Naive thymus-derived CD4-positive, alpha-beta T cell (primary cell): ENCODE measurements at places on chromosomes 3 and 15. TPM values are rescaled to one million over a fixed set of nuclear protein-coding genes. Genes with fewer than 3 reads are reported as not detected.

DCUN1D1 gene
- 23.7 TPM for total RNA-seq

GRCh38 chr3:54131890-54132289 is 9.5 kb downstream of the CACNA2D3 start:
- no peaks in the 10 kb centered on the region for H3K27me3 ChIP-seq
- H3K27ac ChIP-seq = no peak overlapping the region
- no peak overlapping the region for H3K4me3 ChIP-seq
- H3K4me1 ChIP-seq = no peaks in the 10 kb centered on the region
- H3K36me3 ChIP-seq = no peaks in the 10 kb centered on the region
- no peak for DNase-seq

KBTBD13 gene
- not detected for total RNA-seq

DNA sequence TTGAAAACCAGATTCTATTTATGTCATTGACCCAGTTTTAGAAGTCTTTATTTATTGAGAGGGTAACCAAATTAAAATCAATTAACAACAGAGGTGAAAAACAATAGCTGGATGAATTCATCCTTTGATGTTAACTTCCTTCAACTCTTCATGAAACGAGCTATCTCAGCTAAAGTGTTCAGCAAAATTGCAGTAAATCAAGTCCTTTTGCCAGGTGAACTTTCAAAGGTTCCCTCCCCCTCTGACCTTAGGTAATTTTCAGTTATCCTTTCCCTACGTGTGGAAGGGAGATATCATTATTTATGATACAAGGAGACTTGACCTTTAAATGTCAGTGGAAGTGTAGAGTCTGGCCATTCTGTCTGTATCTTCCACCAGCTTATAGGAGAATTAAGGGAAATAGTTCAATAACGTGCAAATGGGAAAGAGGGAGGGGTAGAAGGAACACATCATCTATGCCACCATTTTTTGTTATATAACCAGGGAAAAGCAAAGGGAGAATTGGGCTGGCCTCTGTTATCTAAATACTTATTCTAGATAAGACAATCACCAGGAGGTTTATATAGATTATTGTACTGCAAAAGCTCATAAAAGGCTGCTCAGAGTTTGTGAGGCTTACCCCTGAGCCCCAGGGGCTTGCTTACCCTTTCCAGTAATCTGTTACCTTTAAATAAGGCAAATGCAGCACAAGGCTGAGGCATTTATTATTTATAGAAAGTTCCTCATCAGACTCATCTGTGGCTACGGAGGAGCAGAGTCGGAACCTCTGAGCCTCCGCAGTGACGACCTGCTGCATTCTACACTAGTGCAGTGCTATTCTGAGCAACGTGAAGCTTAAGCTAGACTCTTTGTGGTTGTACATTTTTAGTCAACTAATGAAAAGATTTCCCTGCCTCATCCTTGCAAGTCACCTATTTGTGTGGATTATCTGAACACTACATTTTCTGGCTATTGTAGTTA is 97.7 kb upstream of the ZBED2 start:
- H3K27ac ChIP-seq = no peak overlapping the region
- DNase-seq = no peak
- H3K4me3 ChIP-seq = no peak overlapping the region
- peaks cover 12% of the 10 kb centered on the region for H3K4me1 ChIP-seq
- H3K27me3 ChIP-seq = no peaks in the 10 kb centered on the region

- no peaks in the 10 kb centered on the region for H3K4me1 ChIP-seq
- H3K27ac ChIP-seq = no peak overlapping the region
- no peaks in the 10 kb centered on the region for H3K27me3 ChIP-seq
These were observed 398.1 kb downstream of the NR2F2 start for GRCh38 chr15:96728591-96728990.

GRCh38 chr3:23971684-23972083 is 26.6 kb downstream of the NR1D2 start:
- H3K4me1 ChIP-seq = no peaks in the 10 kb centered on the region
- no peak overlapping the region for H3K27ac ChIP-seq
- H3K4me3 ChIP-seq = no peak overlapping the region
- peaks cover 14% of the 10 kb centered on the region for H3K36me3 ChIP-seq
- H3K27me3 ChIP-seq = no peaks in the 10 kb centered on the region

GRCh38 chr3:52328536-52329080 is 12.5 kb downstream of the DNAH1 start:
- no peaks in the 10 kb centered on the region for H3K27me3 ChIP-seq
- H3K4me3 ChIP-seq = no peak overlapping the region
- H3K27ac ChIP-seq = no peak overlapping the region
- no peak for DNase-seq
